Hair follicle dermal papilla cell (primary cell): ENCODE measurements at places on chromosomes 6 and 20. TPM values are rescaled to one million over a fixed set of nuclear protein-coding genes. Genes with fewer than 3 reads are reported as not detected.

The PXDC1 gene
- 149 and 150 TPM in 2 replicates for total RNA-seq

The SLC26A8 gene
- total RNA-seq: not detected in 2 replicates

The MRPL18 gene
- total RNA-seq: 47.8 and 50.6 TPM in 2 replicates

The SSR1 gene
- total RNA-seq: 127 and 139 TPM in 2 replicates

The PLEKHG1 gene
- 0.81 and 4.3 TPM in 2 replicates for total RNA-seq

The ERVFRD-1 gene
- total RNA-seq: not detected in 2 replicates

The JAG1 gene
- total RNA-seq: 30.1 and 39.9 TPM in 2 replicates

The C20orf202 gene
- 0.16 TPM in 1 of 2 replicates, not detected in the other for total RNA-seq

The C6orf15 gene
- total RNA-seq: not detected in 2 replicates

The PRSS16 gene
- not detected in 2 replicates for total RNA-seq

The MDC1 gene
- 6.5 and 8.5 TPM in 2 replicates for total RNA-seq

The ASCC3 gene
- total RNA-seq: 67.0 and 76.9 TPM in 2 replicates

The ANGPT4 gene
- total RNA-seq: under 0.01 TPM in 2 replicates

The POM121L2 gene
- total RNA-seq: not detected in 2 replicates

The TINAG gene
- not detected in 2 replicates for total RNA-seq

The CLDN20 gene
- total RNA-seq: not detected in 2 replicates

The ELOVL2 gene
- 0.65 and 0.85 TPM in 2 replicates for total RNA-seq

The PSORS1C1 gene
- total RNA-seq: 1.6 and 2.7 TPM in 2 replicates

The FAM110A gene
- 2.6 and 2.8 TPM in 2 replicates for total RNA-seq

The CCN5 gene
- total RNA-seq: 50.3 and 59.2 TPM in 2 replicates

The RCAN2 gene
- 22.7 and 37.2 TPM in 2 replicates for total RNA-seq

The TCF21 gene
- not detected in 2 replicates for total RNA-seq

The ZSCAN12 gene
- 6.7 and 7.2 TPM in 2 replicates for total RNA-seq

The MOCS1 gene
- total RNA-seq: 11.7 and 12.2 TPM in 2 replicates

The EHMT2 gene
- 55.6 and 57.8 TPM in 2 replicates for total RNA-seq

The CCDC167 gene
- 10.6 and 17.4 TPM in 2 replicates for total RNA-seq

The MCHR2 gene
- not detected in 2 replicates for total RNA-seq

The TAAR1 gene
- 0.16 TPM in 1 of 2 replicates, not detected in the other for total RNA-seq

The KCNK16 gene
- not detected in 2 replicates for total RNA-seq

The ULBP3 gene
- 18.0 and 18.8 TPM in 2 replicates for total RNA-seq

The COL21A1 gene
- 9.4 and 12.0 TPM in 2 replicates for total RNA-seq

The SMAP1 gene
- total RNA-seq: 18.5 and 22.0 TPM in 2 replicates

The SOX12 gene
- total RNA-seq: 15.6 and 16.3 TPM in 2 replicates

The TMEM74B gene
- total RNA-seq: not detected in 2 replicates

The MLN gene
- total RNA-seq: not detected in 2 replicates

The CNBD2 gene
- 2.1 and 2.2 TPM in 2 replicates for total RNA-seq

The MAD2L1BP gene
- total RNA-seq: 20.6 and 26.9 TPM in 2 replicates

The PHACTR3 gene
- 5.2 and 9.4 TPM in 2 replicates for total RNA-seq
